ENCODE measurements at places on chromosomes 1 and 21.

- no peak for DNase-seq
Observed at GRCh38 chr1:29639156-29639736, 402.9 kb downstream of the PTPRU start.

DNA sequence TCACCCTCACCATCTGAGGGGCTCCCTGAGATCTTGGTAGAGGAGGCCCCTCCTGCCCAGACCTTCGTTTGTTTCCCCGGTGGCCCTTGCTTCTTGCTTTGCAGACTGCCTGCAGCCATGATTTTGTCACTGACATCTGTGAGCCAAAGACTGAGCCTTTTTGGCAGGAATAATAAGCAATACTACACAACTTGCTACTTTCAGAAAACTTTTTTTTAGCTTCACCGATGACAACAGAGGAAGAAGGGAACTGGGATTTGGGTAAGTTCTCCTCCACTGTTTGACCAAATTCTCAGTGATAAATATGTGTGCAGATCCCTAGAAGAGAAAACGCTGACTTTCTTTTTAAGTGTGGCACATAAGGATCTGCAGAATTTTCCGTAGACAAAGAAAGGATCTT is 11.7 kb upstream of the CD101 start:
- no peak for DNase-seq

DNA sequence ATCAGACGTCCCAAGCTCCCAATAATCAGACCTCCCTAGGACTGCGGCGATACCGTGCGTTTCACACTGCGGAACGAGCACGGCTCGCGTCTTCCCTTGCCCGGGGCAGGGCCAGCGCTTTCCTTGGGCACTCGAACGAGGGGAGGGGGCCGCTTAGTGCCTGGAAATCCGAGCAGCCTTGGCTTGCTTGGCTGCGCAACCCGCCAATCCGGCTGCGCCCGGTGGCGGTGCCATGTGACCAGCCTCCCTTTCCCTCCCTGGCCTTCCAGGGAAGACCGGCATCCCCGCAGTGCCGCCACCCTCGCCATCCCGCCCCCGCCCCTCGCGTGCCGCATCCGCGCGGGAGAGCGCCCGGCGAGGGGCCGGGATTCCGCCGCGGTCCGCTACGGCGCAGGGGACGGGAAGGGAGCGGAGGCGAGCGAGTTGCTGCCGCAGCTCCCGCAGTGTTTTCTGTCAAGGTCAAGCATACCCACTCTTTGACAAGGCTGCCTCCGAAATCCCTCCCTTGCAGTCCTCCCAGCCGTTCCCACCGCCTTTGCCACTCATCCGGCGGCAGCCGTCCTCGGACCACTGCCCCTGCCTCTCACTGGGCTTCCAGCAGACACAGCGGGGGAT is 8.3 kb upstream of the RNF19B start:
- peak; percentile 87 for DNase-seq

GRCh38 chr1:91727763-91728162 is 158.2 kb downstream of the TGFBR3 start:
- DNase-seq = no peak

GRCh38 chr1:212060632-212061472 is 25.3 kb downstream of the DTL start:
- no peak for DNase-seq

Measured in NCI-H1092 treated with DMSO at 0.1 percent for 48 hours (cell line).